ENCODE measurements at places on chromosomes 4 and X.

- no peak for DNase-seq
Observed at GRCh38 chrX:130179579-130180215, 7.9 kb downstream of the RAB33A start.

GRCh38 chr4:20681271-20681670, 19.0 kb upstream of the PACRGL start:
- no peak for DNase-seq

GRCh38 chr4:27288496-27288895, 427.9 kb downstream of the STIM2 start:
- DNase-seq: no peak

DNA sequence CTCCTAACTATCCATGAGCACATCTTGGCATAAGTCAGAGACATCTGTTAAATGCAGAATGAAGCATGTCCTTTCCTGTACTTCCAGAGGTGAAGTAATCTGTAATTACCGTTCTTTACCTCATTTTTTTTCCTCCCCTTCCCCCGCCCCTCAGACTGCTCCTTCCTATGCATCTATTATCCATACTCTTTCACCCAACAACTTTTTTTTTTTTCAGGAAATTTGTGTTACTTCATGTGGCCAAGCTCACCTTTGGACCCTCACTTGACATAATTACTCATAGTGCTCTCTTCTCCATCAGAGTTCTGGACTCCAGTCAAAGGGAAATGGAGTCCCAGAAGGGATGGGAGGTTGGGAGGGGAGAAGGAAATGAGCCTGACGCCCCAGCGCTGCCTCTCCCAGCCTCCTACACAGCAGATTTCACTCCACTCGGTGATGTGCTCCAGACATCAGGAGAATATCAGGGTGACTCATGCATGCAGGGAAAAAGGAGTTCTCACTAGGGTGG, 568.8 kb downstream of the STIM2 start:
- no peak for DNase-seq

DNA sequence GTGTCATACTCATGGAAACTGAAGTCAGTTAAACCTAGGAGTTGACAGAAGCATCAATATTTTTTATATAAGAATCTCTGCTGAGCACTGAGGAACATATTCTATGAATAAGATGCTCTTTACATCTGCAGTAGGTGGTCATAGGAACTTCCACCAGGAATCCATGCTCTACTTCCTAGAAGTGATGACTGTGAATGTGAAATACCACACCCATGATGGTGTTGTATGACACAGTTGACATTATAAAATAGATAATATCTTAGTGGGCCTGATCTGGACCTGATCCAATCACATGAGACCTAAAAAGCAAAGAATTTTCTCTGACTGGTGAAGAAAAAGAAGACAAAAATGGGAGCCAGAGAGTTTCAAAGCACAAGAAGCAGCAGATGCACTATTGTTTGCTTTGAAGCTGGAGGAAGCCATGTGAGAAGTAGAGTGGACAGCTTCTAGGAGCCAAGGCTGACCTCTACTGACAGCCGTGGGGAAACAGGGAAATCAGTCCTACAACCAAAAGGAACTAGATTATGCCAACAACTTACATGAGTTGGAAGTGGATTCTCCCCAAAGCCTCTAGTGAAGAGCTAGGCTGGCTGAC, 68.6 kb upstream of the HS3ST1 start:
- no peak for DNase-seq

- no peak for DNase-seq
Observed at GRCh38 chr4:147704846-147705245, 20.9 kb upstream of the PRMT9 start.

- DNase-seq: no peak
Observed at GRCh38 chrX:66833426-66833825, 194.5 kb upstream of the EDA2R start.

- no peak for DNase-seq
Observed at GRCh38 chr4:184288451-184289178, 70.9 kb upstream of the ENPP6 start.

- DNase-seq: peak; percentile 4
Observed at GRCh38 chr4:128782076-128782715, 27.3 kb upstream of the JADE1 start.

DNA sequence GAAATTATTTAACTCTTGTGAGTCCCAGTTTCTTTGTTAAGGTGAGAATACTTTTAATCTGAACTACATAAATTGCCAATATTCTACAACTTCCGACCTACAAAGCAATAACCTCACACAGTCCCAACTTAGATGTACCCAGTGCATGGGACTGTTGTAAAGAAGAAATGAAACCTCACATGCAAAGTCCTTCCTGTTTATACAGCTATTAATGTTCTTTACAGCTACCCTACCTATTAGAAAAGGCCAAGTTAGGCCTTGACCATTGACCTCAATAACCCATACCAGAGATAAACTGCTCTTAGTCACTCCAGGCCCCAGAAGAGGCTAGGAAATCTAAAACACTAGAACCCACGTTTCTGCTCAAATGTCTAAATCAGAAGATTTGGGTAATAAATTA, 920.1 kb upstream of the TENM3 start:
- no peak for DNase-seq

DNA sequence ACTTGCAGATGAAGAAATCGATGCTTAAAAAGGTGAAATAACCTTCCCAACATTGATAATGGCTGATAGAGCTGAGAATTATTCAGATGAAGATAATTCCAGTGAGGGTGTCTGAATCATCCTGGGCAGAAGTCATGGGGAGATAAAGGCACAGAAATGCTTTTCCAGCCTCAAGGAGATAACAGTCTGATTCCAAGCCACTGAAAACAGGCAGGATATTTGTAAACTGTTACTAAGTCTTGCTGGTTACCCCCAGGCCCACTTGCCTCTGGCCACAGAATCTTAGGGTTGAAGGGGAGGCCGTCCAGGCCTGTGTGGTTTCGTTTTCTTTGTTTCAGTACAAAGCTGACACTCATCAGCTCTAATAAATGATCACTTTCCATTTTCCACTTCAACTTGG, 158.5 kb downstream of the SH3KBP1 start:
- DNase-seq: no peak

GRCh38 chr4:82681754-82682153, 116.8 kb downstream of the SCD5 start:
- no peak for DNase-seq

DNA sequence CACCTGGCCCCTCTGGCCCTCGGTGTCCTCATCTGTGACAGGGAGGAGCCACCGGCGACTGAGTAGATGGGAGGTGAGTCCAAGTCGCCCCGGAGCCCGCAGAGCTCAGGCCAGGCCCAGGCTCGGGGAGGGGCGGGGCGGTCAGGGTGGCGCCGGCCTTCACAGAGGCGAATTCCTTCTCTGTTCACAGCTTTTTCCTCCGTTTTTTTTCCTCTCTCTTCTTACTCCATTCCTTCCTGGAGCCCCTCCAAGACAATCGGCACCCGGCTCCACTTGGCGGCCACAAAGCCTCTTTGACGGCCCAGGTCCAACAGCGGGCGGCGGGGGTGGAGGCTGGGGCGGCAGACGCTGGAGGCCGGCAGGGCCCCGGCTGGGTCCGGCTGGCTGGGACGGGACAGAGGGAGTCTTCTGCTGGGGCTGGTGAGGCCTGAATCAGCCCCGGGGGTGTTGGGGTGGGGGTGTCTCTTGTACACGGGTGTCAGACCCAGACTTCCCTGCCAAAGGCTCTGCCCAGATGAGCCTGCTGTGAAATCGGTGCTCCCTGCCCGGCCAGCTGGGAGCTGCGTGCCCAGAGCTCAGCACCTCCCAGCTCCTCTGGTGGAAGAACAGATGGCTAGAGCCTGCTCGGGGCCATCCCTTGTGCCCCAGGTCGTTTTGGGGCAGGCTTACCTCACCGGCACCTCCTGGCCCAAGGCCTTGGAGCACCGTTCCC, 22.6 kb downstream of the FGFRL1 start:
- DNase-seq: peak; percentile 7

DNA sequence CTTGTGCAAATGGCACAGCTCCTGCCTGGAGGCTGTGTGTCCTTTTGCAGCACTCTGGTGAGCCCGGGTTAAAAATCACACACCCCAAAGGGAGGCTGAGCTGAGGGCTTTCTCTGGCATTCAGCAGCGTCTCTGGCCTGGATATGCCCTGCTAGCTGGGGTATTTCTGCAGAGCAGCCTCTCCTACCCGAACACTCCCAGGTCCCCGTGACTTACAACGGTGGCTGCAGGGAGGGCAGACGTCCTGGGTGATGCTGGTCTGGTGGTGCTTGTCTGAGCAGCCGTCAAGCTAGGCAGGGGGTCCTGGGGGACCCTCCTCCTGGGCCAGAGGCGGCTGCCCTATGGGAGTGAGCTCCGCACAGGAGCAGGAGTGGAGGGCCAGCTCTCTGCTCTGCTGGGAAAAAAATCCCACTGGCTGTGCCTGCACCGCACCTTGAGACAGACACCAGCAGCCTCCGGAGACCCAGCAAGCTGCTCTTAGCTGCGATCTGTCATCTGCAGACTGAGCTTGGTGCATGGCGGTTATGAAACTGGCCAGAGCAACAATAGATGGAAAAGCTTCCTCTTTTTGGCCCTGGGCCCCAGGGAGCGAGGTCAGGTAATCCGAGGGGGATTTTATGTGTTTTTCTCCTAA, 41.3 kb upstream of the ASMTL start:
- DNase-seq: no peak

DNA sequence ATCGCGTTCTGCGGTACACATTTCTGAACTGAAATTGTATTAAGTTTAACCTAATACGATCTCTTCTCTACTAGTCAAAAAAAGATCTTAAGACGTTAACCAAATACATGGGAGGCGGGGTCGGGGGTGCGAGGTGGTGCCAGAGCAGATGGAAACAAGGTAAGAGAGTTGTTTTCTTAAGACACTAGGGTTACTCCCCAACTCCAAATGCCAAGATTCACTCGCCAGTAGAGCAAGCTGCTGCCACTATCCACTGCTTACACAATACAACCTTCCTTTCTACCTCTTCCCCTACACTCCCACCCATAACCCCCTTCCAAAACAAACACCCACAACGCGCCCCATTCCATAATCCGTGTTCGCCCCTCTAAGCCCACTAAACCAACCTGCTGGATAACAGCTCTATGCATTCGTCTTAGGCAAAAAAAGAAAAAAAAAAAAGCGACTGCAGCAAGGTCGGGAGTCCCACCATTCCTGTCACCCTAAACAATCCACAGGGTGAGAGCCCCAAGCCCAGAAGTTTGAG, 1.3 kb downstream of the LCORL start:
- DNase-seq: peak; percentile 5
